ENCODE measurements at places on chromosomes 2 and 18.

DNA sequence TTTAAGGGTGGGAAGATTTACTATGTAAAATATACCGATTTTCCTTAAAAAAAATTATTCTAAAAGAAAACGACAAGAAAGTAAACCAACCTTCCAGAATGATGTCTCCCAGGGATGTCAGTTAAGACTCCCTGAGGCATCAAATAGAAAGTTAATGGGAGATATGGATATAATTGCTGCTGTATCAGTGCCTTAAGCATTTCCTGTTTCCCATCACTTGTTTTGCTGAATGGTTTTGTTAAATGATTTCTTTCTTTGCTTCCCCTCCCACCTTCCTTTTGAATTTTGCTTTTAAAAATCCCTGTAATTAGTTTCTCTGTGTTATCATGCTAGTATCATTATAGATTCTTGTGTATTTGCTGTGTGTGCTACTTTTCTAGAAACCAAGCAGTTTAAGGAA is 154.3 kb upstream of the CWC22 start:
- DNase-seq, result no peak

DNA sequence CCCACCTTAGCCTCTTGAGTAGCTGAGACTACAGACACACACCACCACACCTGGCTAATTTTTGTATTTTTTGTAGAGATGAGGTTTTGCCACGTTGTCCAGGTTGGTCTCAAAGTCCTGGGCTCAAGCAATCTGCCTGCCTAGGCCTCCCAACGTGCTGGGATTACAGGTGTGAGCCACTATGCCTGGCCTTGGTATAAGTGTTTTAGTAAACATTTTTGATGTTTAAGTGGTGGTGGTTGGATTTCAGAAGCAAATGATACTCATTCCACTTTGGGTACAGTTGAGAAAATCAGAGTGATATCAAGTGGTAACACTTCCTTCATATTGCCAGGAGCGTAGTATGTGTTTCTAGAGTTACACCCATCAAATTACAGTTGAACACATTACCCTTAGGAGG is 25.4 kb downstream of the ACADL start:
- DNase-seq, result no peak

DNA sequence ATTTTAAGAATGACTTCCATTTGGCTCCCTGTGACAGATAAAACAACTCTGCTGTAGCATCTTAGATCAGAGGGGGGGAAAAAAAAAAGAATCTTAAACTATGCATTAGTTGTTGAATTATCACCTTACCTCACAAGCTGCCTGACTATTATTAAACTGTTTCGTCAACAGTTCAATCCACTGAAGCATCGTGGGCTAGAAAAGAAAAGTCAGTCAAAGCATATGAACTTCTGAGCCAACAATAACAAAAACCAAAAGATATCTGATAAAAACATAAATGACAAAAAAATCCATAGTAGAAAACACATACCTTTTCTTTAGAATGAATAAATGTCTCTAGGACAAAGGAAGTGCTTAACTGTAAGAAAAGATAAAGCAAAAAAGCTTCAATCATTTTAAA is 73.7 kb downstream of the C2orf74 start:
- no peak for DNase-seq

DNA sequence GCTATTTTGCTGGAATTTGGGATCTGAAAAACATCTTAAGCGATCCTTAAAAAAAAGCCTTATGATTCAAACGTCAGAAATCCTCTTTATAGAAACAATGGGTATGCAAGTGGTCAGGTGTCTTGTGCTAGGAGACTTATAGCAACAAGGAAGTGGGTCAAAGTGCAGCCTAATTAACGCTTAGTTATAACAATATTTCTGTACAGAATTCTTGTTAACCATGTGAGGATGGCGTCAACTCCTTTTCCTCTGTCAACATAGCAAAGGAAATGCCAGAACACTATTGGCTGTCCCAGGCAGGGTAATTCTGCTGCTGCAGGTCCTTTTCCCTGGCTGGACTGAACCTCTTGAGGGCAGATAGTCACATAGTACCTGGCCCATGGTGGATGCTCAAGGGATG is 189.4 kb downstream of the MSH2 start:
- no peak for DNase-seq

DNA sequence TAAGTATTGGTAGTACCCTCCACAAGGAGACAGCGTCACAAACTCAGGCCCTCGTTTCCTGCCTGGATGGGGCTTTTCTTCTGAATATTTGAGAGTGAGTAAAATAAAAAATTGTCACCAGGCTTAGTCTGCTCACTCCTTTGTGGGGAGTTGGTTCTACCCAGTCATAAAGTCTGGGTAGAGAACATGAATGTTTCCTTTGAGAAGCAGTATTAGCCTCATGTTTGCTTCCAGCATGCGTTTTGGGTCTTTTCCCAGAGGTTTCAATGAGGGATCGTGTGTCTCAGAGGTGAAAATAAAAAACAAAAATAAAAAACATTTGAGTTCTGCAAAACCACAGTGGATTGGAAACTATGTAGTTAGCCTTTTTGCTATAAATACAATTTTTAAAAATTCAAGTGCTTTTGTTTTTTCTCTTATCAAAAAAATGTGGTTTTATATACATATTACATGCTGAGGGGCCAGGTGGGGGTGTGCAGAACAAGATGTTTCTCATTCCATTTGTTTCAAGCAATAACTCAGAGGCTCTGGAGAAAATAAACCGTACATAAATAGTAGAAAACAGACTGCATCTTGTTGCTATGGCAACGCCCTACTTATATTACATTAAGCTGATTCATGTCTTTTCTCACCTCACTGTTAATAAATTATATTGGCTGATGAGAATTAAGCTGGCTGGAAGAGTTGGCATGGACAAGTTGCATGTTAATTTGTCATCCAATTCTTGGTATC is 225.4 kb upstream of the FBXO11 start:
- no peak for DNase-seq

GRCh38 chr2:19360966-19361321 is 2.5 kb upstream of the OSR1 start:
- DNase-seq, result no peak

DNA sequence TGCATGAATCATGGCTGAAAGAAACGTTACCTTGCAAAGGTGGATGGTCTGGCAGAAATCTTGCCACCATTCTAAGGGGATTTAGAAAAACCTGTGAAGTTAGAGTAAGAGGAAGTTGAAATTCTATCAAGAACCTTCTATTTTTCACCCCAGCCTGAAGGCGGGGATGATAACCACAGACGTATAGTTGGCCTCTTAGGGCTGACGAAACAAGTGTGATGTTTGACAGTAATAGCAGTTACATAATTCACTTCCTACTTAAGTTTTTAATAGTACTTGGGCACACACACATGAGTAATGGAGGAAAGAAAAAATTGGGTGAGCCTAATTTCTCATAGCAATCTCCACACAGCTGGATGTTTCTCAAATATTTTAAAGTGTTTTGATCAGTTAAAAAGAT is 336.6 kb upstream of the SALL3 start:
- DNase-seq, result no peak

DNA sequence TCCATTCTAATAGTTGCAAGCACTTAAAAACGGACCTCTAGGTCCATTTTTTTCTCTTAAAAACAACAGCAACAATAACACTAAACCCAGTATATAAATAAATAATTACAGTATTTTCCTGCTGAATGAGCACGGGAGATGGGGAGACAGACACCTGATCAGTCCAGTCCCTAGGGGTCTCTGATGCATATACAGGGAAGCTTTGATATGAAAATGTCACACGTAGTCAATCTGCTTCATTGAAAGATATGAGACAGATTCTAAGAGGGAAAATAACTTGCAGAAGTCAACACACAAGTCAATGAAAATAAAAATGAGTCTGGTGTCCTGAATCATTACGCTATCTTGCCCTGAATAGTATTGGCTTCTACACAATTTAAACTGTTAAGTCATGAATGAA is 523.3 kb upstream of the SLC8A1 start:
- no peak for DNase-seq

GRCh38 chr2:170038734-170039133 is 139.2 kb upstream of the MYO3B start:
- no peak for DNase-seq

- no peak for DNase-seq
Observed at GRCh38 chr2:133407341-133407740, 160.9 kb downstream of the NCKAP5 start.

DNA sequence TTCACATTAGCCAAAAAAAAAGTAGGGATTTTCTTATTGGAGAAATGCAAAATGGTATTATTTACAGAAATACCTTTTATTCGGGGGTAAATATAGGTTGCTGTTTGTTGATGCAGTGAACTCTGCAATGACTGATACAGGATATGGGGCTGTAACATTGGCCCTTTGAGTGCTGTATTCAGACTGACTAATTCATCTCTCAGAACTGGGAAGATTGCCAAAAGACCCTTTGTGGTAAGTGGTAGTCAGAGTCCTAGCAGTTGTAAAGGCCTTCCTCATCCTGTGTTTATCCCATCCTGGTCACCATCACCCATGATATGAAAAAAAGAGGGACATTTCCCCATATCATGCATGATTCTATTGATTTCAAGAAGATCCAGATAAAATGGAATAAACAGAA is 14.0 kb upstream of the DCC start:
- DNase-seq, result no peak

DNA sequence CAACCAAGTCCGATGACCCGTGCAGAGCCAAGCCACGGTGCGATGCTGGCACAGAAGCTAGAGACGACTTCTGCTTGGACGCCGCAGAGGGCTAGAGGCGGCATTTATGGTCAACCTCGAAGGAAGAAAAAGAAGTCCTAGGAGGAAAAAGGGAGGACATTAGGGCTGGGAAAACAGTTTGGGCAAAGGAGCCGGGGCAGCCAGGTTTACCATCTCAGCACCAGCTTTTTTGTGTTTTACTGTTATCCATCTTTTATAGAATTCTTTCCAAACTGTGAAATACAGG is 643 bp upstream of the DTNB start:
- no peak for DNase-seq

GRCh38 chr2:26122630-26123029 is 50.3 kb upstream of the GAREM2 start:
- DNase-seq, result no peak

- DNase-seq, result no peak
Observed at GRCh38 chr18:13294309-13294708, 75.7 kb downstream of the LDLRAD4 start.

GRCh38 chr18:56563568-56563967 is 74.8 kb downstream of the TXNL1 start:
- DNase-seq, result no peak

- no peak for DNase-seq
Observed at GRCh38 chr2:242004223-242004901, 134.8 kb downstream of the RTP5 start.

DNA sequence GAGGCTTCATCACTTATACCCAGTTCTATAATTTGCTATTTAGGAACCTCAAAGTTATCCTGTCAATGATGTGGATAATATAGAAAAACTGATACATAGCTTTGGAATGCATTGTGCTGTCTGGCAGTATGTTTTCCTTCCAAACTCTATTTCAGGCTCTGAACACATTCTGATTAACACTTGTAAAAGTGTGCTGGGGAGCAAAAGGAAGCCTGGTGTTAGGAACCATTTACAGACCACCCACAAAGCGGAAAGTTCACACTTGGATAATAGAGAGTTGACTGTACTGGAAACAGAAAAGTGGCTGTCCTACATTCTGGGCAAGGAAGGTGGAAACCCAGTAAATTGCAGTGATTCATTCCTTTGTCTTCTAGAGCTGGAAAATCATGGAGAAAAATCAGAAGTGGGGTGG is 114.5 kb upstream of the ZFP36L2 start:
- no peak for DNase-seq

- no peak for DNase-seq
Observed at GRCh38 chr2:109348671-109349502, 219.9 kb downstream of the SH3RF3 start.

DNA sequence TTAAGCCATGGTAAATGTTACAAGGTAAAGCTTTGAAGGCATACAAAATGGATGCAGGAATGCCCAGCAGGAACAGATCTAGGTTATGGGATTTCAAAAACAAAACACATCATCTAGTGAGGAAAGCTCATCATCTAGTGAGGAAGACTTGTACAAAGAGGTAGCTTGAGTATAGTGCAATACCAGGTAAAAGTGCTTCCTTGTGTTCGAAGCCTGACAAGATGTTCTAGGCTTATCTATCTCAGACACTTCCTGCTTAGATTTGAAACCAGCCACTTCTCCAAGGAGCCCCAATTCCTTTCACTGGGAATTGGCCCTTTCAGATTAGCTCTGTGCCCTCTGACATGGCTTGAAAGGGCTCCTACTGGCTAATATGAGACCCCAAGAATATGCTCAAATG is 45.6 kb downstream of the RNU4ATAC start:
- DNase-seq, result no peak

GRCh38 chr2:2664989-2665833 is 334.1 kb upstream of the MYT1L start:
- no peak for DNase-seq

DNA sequence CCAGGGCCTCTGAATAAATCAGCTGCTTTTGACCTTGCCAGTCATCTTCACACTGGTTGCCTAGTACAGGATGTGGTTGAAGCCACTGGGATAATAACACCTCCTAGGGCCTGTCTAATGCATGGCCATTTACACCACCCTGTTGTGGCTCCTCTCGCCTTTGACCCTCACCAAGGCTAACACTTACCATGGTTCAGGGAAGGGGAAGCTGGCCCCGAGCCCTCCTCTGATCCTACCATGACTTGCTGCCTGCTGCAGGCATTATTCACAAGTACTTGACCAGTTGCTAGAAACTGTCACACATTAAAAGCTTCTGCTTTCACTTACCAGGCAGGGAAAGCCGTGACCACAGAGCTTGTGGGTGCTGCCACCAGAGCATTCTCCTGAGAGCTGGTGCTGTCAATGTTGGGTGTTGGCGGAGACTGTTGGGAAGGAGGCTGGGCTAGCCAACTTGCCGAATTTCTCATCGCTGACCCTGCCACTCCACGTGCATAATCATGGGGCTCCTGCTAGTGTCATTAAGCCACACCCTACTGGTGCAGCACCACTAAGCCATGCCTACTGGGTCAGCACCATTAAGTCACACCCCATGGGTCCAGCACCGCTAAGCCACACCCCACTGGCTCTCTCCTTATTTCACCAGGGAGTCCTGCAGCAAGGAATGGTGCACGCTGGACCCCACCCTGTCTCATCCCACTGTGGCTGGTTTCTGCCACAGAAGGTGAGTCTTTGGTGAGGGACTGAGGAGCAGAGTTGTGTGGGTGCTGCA is 47.0 kb upstream of the TTC39C start:
- peak; percentile 40 for DNase-seq

- DNase-seq, result no peak
Observed at GRCh38 chr2:64485961-64486360, 32.0 kb downstream of the LGALSL start.

- no peak for DNase-seq
Observed at GRCh38 chr18:44474067-44474411, 206.6 kb upstream of the SETBP1 start.

- DNase-seq, result no peak
Observed at GRCh38 chr2:99451280-99451679, 38.5 kb downstream of the REV1 start.

GRCh38 chr2:174062934-174063333 is 97.8 kb upstream of the SP3 start:
- DNase-seq, result no peak

GRCh38 chr18:68833756-68834155 is 35.9 kb downstream of the CCDC102B start:
- DNase-seq, result no peak

Data from mucosa of descending colon (tissue), 3 donors.